Right cardiac atrium (tissue), 5 donors: ENCODE measurements at places on chromosomes 2 and 18.

DNA sequence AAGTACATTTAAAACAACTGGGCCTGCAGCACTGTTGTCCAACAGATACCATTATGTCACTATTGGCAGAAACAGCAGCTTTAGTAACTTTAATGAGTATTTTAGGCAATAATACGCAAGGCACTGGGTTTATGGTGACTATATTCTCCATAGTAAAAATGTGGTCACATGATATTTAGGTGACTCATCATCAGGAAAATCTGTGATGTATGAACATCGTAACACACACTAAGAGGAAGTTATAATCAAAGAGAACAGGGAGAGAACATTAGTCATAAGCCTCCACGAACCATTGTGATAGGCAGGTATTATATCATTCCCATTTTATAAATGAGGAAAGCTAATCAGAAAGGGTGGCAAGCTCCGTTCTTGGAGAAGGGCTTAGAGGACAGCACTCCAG is 36.9 kb downstream of the RAPH1 start:
- no peak for DNase-seq

- DNase-seq, result no peak
Observed at GRCh38 chr2:112582314-112582746, 2.1 kb upstream of the CHCHD5 start.

- no peak for DNase-seq
Observed at GRCh38 chr2:100802066-100802465, 17.9 kb upstream of the NPAS2 start.

GRCh38 chr2:45993476-45993991 is 303.7 kb upstream of the EPAS1 start:
- peak; percentile 66 for DNase-seq

GRCh38 chr2:106189325-106189724 is 4.8 kb downstream of the UXS1 start:
- no peak for DNase-seq

DNA sequence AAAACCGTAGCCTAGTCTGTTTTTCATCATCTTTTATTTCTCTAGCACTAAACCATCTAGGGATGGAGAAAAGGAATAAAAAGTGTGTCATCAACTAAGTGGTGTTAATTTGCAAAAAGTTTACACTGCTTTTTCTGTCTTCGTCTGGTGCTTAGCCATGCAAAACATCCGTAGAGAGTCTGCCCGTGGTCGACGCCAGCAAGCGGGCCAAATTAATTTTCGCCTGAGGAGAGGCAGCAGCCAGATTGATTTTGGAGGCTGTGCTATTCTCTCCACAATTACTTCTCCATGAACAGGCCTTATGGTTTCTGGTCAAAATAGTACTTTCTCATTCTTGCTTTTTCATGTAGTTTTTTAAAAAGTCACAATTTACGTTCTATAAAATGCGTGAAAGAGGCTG is 46.3 kb downstream of the TNFRSF11A start:
- no peak for DNase-seq

- no peak for DNase-seq
Observed at GRCh38 chr18:59950215-59950944, 50.6 kb downstream of the PMAIP1 start.

- no peak for DNase-seq
Observed at GRCh38 chr2:156935616-156936015, 321.9 kb upstream of the GALNT5 start.

DNA sequence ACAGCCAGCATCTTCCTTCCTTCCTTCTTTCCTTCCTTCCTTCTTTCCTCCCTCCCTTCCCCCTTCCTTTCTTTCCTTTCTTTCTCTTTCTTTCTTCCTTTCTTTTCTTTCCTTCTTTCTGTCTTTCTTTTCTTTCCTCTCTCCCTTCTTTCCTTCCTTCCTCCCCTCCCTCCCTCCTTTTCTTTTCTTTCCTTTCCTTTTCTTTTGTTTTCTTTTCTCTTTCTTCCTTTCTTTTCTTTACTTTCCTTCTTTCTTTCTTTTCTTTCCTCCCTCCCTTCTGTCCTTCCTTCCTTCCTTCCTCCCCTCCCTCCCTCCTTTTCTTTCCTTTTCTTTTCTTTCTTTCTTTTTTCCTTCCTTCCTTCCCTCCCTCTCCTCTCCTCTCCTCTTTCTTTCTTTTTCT is 296.0 kb upstream of the LRRTM4 start:
- DNase-seq, result no peak

DNA sequence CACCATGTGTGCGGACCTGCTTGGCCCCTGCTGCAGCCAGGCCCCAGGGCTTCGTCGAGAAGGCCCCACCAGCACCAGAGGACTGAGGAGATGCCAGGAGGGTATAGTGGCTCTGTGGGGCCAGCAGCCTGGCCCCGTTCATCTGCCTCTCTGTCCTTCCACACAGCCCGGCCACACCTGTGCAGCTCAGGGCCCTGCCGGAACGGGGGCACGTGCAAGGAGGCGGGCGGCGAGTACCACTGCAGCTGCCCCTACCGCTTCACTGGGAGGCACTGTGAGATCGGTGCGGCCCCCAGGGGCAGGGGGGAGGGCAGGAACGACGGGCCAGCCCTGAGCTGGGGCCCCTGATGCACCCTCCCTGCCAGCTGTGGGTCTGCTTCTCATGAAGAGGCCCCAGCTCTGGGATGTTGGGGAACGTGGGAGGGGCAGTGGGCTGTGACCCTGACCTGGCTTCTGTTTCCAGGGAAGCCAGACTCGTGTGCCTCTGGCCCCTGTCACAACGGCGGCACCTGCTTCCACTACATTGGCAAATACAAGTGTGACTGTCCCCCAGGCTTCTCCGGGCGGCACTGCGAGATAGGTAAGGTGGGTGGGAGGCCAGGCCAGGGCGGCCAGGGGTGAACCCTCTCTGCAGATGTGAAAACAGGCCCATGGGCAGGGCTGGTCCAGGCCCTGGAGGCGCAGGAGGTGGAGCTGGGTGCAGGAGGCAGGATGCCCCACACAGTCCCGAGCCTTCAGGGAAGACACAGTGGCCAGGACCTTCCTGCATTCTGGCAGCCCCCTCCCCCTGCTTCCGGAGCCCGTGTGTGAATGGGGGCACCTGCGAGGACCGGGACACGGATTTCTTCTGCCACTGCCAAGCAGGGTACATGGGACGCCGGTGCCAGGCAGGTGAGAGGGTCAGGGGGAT is 50.3 kb downstream of the MTERF4 start:
- no peak for DNase-seq

DNA sequence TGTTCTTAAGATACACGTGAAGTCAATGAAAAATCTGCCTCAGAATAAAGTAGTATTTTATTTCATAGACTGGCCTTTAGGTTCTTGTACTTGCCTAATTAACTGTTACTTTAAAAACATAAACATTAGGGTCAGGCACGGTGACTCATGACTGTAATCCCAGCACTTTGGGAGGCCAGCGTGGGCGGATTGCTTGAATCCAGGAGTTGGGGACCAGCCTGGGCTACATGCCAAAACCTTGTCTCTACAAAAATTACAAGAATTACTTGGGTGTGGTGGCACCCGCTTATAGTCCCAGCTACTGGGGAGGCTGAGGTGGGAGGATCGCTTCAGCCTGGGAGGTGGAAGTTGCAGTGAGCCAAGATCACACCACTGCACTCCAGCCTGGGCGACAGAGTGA is 16.0 kb upstream of the SNORC start:
- no peak for DNase-seq

GRCh38 chr2:205701509-205701908 is 19.2 kb downstream of the NRP2 start:
- no peak for DNase-seq

DNA sequence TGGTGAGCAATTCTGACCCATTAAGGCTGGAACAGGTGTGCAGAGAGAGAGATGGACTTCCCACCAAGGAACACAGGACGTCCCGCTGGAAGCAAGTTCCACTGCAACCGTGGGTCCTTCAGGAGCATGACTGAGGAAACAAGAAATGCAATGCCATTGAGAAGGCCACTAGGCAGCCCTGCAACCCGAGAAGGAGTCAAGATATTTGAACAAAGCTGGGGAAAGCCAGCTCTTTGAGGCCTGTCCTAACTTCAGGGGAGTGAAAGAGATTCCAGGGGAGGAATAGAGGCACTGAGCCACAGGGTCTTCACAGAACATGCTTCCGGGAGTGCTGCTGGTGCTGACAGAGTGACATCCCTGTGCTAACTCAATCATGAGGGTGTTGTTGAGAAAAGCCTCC is 153.8 kb upstream of the ZNF236 start:
- DNase-seq, result no peak

DNA sequence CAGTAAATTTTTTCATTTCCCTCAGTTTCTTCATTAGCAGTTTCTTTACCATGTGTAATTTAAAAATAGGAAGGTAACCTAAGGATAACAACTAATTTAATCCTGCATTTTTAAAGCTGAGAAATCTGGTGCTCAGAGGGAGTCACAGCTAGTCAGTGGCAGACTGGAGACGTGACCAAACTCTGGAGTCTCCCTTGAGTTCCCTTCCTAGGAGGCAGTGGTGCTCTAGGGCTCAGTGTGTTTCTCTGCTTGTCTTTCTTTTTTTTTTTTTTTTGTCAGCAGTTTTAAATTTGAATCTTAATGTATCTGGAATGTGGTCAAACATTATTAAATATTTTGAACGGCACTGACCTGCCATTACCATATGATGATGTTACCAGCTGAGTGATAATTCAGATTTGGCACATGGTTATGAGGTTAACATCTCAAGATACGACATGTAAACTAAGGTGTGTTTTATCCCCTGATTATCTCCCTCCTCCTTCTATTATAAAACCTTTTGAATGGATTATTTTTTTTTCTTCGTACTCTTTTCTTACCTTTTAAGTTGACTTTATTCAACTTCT is 226.2 kb downstream of the GALNT13 start:
- no peak for DNase-seq

GRCh38 chr2:162063899-162064298 is 10.1 kb downstream of the DPP4 start:
- DNase-seq, result no peak

GRCh38 chr2:233208382-233209116 is 42.9 kb upstream of the ATG16L1 start:
- no peak for DNase-seq

GRCh38 chr2:38610851-38611801 is 8.4 kb upstream of the HNRNPLL start:
- no peak for DNase-seq

DNA sequence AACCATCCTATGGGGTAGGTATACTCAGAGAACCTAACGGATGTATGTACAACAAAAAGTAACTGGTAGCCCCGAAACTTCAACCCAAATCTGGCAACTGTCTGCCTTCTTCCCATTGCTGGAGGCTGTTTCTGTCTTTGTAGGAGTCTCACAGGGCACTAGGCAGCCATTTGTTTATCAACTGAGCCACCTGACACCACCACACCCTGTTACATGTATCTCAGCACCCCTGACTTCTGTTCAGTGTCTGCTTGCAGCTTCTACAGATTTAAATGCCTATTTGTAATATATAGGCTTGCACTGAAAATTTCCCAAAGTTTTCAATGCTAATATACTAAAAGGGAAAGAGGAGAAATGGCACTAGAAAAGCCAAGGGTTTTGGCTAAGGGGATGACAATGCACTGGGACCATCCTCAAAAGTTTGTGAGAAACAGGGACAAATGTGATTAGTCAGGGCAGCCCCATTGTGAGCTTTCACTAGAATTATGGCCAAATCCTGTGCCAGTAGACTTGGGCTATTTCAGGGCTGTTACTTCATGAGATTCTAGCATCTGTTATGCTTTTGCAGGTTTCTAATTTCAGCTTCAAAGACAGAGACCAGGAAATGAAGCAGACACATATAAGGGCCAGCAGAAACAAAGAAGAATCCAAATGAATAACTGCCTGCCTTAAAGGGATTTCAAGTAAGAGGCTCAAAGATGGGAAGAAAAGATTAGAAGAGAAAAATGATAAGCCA is 103.3 kb downstream of the MYO5B start:
- no peak for DNase-seq

- DNase-seq, result no peak
Observed at GRCh38 chr18:78459668-78460067, 520.0 kb upstream of the SALL3 start.

GRCh38 chr18:7369006-7369405 is 138.1 kb downstream of the LRRC30 start:
- no peak for DNase-seq

- DNase-seq, result peak; percentile 46
Observed at GRCh38 chr2:26479131-26479788, 1.3 kb upstream of the OTOF start.

DNA sequence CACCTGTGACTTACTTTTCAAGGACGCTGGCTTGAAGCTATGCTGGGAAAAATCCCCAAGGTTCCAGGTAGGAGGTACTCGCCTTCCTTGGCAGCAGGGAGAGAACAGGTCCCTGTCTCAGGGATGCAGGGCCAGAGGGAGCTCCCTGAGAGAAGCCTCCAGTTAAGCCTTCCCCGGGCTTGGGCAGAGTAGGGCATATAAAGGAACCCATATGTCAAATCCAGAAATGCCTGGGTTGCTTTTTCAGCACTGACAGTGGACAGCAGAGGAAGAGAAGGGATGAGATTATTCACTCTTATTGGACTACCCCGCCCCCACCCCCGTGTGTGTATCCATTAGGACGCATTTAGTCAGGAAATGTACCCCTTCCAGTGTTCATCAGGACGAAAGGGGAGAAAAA is 89.3 kb upstream of the TEX51 start:
- no peak for DNase-seq

DNA sequence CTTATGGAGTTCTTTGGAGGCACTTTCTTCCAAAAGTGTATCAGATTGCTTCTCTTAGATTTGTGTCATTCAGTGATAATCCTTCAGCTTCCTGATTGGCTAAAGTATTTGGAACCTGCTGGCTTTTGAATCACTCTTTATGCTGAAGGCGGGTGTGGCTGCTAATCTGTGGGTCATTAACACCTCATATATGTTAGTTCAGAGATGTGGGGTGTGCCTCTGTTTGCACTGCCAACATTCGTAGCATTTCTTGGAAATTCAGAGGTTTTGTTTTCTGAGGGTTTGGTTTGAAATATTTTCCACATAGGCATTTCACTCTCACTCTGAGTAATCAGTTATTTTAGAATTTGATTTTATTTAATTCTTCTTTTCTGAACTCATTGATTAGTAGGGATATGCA is 1604.4 kb upstream of the ACVR2A start:
- no peak for DNase-seq

- no peak for DNase-seq
Observed at GRCh38 chr2:47300609-47301276, 102.2 kb upstream of the MSH2 start.

DNA sequence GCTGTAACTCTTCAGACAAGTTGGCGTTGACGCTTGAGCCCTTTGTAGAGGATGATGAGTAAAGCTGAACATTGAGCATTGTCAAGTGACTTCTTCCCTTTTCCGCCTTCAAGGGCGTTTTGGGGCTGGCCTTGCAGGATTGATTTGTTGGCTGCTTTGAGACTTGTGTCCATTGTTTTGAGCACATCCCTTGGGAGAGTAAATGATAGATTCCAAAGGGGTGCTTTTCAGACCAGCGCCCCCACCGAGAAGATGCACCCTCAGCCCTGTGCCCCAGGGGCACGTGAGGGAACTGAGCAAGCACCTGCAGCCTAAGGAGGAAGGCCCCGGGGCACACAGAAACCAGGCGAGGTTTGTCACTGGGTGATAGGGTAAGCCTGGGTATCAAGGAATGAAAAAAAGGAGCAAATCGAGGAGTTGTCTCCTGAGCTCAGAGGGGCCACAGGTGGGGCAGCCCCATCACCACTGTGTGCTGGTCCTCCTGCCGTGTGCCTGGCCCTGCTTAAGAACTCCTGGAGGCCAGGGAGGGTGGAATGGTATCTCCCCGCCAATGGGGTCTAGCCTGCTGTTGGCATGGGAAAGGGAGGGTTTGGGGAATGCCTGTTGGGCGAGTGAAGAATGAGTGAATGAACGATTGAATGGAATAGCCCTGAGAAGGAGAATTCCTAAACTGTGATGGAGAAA is 64.0 kb downstream of the RAB31 start:
- DNase-seq, result no peak

GRCh38 chr18:407191-407590 is 93.3 kb downstream of the COLEC12 start:
- no peak for DNase-seq

- DNase-seq, result no peak
Observed at GRCh38 chr2:22377268-22377667, 1007.7 kb upstream of the KLHL29 start.
